ENCODE measurements at places on chromosomes 3 and 15. TPM values are rescaled to one million over a fixed set of nuclear protein-coding genes. Genes with fewer than 3 reads are reported as not detected.

- no peak for DNase-seq
Measured at GRCh38 chr3:3264796-3265195, 85.3 kb upstream of the CRBN start.

DNA sequence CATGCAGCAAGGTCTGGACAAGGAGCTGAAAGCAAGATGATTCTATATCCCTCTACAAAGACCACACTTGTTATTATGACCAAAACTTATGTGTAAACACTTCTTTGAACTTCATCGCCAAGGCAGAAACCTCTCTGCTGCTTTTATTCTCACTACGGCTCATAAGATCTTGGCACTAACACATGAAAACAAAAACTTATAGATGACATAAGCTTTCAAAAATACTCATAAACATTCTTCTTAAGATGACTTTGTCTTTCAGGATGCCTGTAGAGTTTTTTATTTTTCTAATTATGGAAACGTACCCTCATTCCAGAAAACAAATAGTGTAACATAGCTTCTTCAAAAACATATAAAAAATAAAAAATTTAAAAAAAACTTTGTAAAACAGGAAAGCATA, 12.5 kb upstream of the C15orf61 start:
- DNase-seq = no peak

GRCh38 chr3:71650372-71650771, 66.8 kb upstream of the FOXP1 start:
- no peak for DNase-seq

HOMER2 gene
- total RNA-seq = 7.0 TPM

TRIM71 gene
- total RNA-seq = 105 TPM

Data from H7 (cell line).